ENCODE measurements at places on chromosomes 13 and 19.
A peak's percentile ranks its signal among the peaks of the same experiment; 100 is the strongest.

DNA sequence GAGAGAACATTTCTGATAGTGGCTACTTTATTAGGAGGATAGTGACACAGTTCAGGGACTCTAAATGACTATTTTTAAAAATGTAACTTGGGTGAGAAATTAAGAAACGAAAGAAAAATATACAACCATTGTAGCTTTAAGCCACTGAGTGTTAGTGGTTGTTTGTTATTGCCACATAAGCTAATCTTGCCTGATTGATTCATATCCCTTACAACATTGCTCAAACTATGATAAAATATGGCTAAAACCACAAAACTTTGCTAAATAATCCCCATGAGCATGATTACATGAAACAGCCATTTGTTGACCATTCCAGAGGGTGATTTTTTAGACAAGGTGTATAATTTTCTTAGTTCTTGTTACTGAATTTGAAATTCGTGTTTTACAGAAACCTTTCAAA is 343.4 kb downstream of the SLITRK5 start:
- DNase-seq, result no peak

GRCh38 chr19:16631465-16631864 is 3.5 kb upstream of the MED26 start:
- DNase-seq, result no peak

- DNase-seq, result no peak
These were observed 3.5 kb downstream of the TMEM150B start for GRCh38 chr19:55321466-55322137.

- no peak for DNase-seq
These were observed 57.4 kb downstream of the MCF2L start for GRCh38 chr13:113026391-113026910.

GRCh38 chr13:98301721-98302120 is 124.7 kb upstream of the RNF113B start:
- DNase-seq, result no peak

GRCh38 chr19:2426611-2427428 is 566 bp downstream of the TIMM13 start:
- peak; percentile 54 for DNase-seq

- no peak for DNase-seq
These were observed 77.1 kb downstream of the DNAJC3 start for GRCh38 chr13:95754069-95754468.

DNA sequence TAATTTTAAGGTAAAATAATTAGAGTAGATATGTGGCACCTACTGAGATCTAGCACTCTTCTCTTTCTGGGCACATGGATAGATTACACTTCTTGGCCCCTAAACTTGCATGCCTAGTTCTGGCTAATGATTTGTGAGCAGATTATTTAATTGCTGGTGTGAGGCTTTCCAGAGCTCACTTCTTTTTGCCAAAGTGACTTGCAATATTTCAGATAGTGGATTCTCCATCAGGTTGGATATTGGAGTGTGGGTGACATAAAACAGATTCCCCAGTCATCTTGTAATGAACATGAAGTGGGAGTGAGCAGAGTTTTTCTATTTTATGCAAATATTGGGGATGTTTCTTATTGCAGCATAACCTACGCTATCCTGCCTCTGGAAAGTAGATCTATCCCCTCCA is 247.9 kb downstream of the KLF5 start:
- no peak for DNase-seq

DNA sequence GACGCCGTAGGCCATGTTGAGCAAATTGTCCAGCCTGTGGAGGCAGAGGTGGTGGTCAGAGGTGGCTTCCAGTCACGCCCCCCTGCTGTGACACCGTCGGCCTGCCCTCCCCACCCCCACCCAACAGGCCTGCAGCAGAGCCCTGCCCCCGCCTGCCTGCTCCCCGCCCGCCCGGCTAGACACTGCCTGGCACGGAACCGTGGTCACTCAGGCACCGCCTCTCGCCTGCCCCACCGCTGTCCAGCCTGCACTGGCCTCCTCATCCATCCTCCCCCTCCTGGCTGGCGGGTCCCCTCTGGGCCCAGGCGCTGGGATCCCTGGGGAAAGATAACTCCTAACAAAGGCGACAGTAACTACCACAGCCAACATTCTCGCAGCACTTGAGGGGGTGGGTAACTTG is 21.7 kb downstream of the PRKCSH start:
- DNase-seq, result no peak

- DNase-seq, result no peak
These were observed 221.1 kb upstream of the TMTC4 start for GRCh38 chr13:100895651-100896050.

DNA sequence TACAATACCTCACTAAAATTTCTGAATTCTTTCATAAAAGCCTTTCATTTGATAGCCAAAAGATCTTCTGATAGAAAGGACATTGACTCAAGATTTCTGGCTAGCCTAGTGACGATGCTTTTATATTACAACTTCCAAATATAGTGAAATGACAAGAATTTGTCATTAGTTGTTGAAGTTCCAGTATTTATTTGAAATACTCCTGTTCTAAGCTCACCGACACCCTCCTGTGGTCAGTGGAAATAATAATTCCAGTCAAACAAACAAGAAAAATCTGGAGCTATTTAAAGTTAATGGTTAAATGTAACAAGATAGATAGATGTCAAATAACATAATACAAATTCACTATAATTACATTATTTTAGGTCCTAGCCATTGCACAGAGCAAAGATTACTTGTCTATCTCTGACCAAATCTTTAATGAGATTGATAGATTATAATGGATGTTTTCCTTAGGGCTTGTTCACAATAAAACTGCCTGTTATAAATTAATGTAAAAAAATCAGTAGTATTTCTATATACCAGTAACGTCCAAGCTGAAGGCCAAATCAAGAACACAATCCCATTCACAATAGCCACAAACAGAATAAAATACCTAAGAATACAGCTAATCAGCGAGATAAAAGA is 195.5 kb downstream of the RGCC start:
- peak; percentile 80 for DNase-seq

DNA sequence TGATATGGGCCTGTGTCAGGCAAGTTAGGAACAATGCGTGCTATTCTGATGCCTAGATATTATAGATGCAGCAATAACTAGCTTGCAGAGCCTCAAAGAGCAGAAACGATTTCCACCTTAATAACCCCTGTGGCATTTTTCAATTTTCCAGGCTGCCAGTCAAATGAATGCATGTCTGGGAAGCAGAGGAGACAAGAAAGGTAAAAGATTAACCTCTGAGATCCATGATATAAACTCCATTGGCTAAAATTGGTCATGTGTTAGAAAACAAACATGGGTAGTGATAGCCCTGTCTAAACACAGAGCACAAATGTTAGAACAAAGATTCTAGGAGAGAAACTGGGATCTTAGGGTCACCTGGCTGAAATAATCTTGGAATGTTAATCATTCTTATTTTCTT is 811.1 kb downstream of the DIAPH3 start:
- no peak for DNase-seq

DNA sequence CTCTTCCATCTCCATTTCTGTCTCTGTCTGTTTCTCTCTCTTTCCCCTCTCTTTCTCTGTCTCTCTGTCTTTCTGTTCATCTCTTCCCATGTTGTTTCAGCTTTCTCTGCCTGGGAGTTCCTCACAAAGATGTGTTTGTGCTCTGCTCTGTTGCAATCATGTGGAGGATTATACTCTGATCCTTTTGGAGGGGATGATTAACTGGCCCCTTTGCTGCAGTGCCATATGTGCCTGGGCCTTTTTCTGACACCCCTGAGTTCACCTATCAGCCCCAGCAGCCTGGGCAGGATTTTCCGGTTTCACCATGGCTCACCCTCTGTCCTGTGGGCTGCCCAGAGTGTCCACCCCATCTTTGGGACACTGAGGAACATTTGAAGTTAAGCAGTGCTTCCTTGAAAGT is 9.0 kb upstream of the TEX26 start:
- DNase-seq, result no peak

- peak; percentile 42 for DNase-seq
These were observed 685 bp downstream of the TCF3 start for GRCh38 chr19:1651568-1652291.

- DNase-seq, result no peak
These were observed 29.0 kb downstream of the GPX4 start for GRCh38 chr19:1132552-1133383.

- DNase-seq, result peak; percentile 50
These were observed 184.6 kb downstream of the GPC6 start for GRCh38 chr13:93411186-93411680.

- no peak for DNase-seq
These were observed 1195.0 kb downstream of the SLITRK5 start for GRCh38 chr13:88866195-88866594.

DNA sequence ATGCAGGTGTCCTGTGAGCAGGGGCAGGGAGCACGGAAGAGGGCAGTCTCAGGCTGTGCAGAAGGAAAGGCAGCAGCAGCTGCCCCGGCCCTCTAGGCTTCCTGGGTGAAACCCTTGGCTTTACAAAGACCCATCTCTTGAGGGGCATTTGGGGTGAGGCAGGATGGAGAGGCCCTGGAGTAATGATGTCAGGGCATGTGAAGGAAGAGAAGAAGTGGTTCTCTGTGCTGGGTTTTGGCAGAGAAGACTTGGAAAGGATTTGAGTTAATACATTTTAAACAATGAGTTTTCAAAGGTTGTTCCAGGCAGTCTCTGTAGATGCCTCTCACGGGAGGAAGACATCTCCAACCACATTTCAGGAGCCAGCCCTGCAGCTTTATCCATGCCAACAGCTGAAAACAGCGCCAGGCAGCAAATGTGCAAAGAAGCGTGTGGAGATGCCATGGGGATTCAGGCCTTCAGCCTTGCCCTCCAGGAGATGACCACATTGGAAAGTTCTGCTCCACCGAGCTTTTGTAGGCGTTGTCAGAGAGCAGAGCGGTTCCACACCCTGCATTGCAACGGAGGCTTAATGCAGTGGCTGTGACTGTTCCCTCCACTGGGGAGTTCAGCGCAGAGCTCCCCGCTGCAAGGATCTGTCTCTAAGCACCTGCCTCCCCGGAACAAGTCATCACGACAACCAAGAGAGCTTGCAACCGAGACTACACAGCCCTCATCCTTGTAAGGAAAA is 322.8 kb downstream of the UQCRFS1 start:
- DNase-seq, result no peak

- no peak for DNase-seq
These were observed 3.9 kb downstream of the PPP5C start for GRCh38 chr19:46350758-46351159.

DNA sequence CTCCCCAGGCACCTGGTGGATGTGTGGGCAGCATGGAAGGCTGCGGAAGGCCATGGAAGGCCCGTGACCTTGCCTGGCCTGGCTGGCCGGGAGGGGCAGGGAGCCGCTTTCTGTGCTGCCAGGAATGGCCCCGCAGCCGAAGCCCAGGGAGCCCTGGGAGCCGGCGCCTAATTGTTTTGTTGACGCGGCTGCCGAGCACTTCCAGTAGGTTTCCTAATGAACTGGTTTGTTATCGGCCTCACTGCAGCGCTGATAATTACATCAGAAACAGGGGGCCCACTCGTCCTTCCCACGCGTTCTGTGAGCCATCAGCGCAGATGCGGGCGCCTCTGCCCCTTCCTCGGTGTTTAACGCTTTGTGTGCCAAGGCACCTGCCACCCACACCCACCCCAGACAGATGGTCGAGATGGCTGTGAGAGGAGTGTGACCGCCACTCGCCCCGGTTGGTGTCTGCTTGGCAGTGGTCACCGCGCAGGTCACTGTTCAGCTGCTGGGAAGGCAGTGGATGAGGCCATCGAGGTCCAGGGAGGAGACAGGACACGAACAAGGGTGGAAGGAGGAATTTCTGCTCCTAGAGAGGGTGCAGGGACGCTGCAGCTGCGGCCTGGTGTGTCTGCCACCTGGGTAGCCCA is 124.5 kb downstream of the KDM4B start:
- no peak for DNase-seq

DNA sequence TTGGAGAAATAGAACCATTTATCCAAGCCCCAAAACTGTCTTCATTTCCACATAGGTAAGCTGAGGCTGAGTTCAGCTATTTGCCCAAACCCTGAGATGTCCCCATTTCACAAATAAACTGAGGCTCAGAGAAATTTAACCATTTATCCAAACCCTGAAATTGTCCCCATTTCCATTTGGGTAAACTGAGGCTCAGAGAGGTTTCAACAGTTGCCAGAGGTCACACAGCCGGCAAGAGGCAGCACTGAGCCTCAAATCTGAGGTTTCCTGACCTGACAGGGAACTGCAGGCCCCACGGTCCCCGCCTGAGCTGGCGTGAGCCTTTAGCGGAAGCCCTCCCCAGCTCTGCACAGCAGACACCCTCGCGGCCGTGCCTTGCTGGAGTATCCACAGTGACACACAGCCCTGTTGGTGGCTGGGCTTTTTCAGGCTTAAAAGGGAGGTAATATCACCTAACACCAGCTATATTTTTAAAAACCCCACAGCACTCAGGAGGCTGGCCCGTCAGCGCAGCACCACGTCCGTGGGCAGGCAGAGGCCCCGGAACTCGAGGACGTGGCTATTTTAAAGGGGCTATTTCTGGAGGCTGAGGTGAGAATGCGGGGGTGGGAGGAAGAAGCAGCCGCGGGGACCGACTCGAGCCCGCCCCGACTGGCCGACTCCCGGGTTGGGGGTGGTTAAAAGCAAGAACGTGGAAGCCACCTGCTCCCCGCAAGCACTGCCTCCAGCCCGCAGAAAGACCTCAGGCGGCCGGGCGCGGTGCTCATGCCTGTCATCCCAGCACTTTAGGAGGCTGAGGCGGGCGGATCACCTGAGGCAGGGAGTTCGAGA is 18.5 kb downstream of the PTPRS start:
- DNase-seq, result no peak

GRCh38 chr13:74866101-74866500 is 615.9 kb downstream of the TBC1D4 start:
- DNase-seq, result no peak

GRCh38 chr13:102020611-102021216 is 381.1 kb downstream of the FGF14 start:
- DNase-seq, result peak; percentile 44

GRCh38 chr19:31570718-31571117 is 221.5 kb upstream of the TSHZ3 start:
- DNase-seq, result no peak

- DNase-seq, result no peak
These were observed 33.3 kb downstream of the KATNAL1 start for GRCh38 chr13:30274083-30274482.

- DNase-seq, result no peak
These were observed 96.2 kb downstream of the SUCLA2 start for GRCh38 chr13:47904891-47905290.

DNA sequence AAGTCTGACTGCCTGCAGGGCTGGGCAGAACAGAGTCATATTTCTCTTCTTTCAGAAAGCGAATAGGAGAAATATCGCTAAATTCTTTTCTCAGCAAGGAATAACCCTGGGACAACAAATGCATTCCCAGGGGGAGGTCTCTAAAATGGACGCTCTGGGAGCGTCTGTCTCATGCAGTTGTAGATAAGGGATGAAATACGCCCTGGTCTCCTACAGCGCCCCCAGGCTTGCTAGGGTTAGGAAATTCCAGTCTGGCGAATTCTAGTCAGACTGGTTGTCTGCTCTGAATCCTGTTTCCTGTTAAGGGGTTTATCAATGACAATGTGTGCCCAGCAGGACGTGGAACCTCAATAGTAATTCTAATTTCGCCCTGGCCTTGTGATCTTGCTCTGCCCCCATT is 1214.1 kb downstream of the DIAPH3 start:
- DNase-seq, result no peak
